Skeletal muscle tissue (tissue), 5 donors: ENCODE measurements at places on chromosomes 6 and 20. TPM values are rescaled to one million over a fixed set of nuclear protein-coding genes. Genes with fewer than 3 reads are reported as not detected.

The PRL gene
- total RNA-seq: 1.0 TPM

The TCF15 gene
- total RNA-seq: 2.1 TPM

The ATP5F1E gene
- 28.2 TPM for total RNA-seq

The TUBB2B gene
- 104 TPM for total RNA-seq

The LIN28B gene
- total RNA-seq: under 0.01 TPM

The TGM3 gene
- under 0.01 TPM for total RNA-seq

The GUCA1A gene
- not detected for total RNA-seq

The RBPJL gene
- total RNA-seq: not detected

The GFRAL gene
- under 0.01 TPM for total RNA-seq
